ENCODE measurements at places on chromosomes 1 and 21. TPM values are rescaled to one million over a fixed set of nuclear protein-coding genes. Genes with fewer than 3 reads are reported as not detected.

DNA sequence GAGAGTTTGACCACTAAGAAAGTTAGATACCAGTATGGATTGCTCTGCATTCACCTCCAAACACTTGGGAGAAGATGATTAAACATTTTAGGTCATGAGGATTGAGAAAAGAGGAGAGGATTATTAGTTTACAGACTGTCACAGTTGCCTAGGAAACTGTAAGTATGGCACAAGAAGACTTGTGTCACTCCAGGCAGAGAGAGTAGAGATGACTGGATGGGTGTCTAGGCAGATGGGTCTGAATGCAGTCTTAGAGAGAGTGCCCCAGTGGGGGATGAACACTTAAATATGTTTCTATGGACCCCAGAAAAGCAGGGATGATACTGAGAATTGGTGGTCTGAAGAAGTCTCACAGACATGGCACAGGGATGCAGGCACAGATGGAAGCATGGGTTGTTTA is 477.6 kb upstream of the B3GALT2 start:
- DNase-seq = no peak

GGPS1 gene
- total RNA-seq = 29.5 TPM

FGR gene
- total RNA-seq = not detected

DNA sequence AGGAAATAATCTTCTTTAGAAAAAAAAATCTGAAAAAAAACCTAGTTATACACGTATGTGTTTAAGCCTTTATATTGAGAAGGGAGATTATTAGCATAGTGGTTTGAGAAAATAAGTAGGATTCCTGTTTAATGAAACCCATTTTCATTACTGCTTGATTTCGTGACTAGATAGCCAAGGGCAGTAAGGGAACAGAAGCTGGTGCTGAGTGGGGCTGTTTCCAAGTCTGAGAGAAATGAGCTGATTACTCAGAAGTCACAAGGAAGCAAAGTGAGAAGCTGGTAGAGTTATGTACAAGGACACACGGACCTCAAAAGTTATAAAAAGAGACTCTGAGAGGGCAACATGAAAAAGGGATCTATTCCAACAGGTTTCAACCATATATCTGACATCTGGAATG is 256.5 kb downstream of the TTLL7 start:
- DNase-seq = no peak

CENPF gene
- total RNA-seq = 72.9 TPM

RAB13 gene
- total RNA-seq = 135 TPM

- no peak for DNase-seq
These were observed 301.9 kb downstream of the NPHP4 start for GRCh38 chr1:5690291-5690690.

- no peak for DNase-seq
These were observed 471.8 kb upstream of the PRMT6 start for GRCh38 chr1:106584676-106585075.

DNA sequence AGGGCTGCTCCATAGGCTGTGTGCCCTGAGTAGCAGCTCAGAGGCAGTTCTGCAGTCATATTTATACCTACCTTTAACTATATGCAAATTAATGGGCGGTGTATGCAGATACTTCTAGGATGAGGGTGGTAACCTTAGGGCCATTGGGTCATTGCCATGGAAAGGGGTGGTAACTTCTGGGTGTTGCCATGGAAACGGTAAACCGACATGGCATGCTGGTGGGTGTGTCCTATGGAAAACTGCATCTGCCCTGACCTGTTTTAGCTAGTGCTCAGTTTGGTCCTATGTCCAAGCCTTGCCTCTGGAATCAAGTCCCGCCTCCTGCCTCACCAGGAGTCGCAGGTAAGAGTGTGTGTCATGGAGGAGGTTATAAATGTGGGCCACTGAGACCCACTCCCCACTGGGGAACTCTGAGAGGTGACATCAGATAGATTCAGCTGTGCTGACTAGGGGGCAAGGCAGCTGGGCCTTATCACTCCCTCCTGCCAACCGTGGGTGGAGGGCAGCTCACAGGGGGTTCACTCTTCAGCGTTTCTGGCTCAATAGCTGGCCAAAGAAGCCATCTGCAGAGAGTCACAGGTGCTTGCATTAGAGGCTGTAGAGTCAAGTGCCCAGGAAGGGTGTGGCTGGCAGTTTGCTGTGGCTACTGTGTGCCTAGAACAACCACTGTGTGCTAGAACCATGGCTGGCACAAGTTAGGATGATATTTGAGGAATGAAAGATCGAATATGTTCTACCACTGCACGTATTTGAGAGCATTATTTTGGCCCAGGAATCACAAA is 19.0 kb downstream of the BACE2 start:
- DNase-seq = no peak

- DNase-seq = no peak
These were observed 56.8 kb upstream of the ERRFI1 start for GRCh38 chr1:8082945-8083344.

MPZ gene
- 2.0 TPM for total RNA-seq

DNA sequence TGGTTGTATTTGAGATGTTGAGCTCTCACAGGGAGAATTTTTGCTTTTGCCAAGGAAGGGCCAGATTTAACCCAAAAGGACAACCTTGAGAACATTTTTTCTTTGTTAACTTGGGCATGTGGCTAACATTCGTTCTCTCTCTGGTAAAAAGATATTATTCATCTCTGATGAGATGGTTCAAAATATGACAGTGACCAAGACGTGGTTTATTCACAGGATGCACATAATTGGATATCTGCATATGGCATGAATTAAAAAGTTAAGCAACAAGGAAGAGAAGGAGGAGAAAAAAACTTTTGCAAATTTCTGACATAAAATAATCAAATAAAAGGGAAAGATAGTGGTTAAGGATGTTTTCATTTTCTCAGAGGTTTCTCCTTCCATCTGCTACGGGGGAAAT is 43.1 kb upstream of the BCL10 start:
- DNase-seq = no peak

DNA sequence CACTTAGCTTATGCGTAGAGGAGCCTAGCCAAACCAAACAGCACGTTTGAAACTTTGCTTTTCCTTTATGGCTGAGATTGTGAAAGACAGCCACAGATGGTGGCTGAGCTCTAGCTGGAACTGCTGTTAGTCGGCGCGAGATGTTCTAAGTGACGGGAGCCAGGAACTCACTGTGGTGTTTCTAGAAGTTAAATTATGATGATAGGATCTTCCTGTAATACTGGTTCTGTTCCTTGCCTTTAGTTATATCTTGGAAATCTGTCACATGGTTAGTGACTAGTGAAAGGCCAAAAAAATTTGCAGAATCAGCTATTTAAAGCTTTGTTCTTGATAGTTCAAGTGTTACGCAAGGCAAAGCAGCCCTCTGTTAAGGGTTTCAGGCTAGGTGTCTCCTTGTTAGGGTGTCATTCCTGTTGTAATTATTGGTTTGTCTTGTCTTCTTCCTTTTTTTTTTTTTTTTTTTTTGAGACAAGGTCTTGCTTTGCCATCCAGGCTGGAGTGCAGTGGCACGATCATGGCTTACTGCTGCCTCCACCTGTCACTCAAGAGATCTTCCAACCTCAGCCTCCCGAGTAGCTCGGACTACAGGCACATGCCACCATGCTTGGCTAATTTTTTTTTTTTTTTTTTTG is 22.6 kb downstream of the AK4 start:
- no peak for DNase-seq

DNA sequence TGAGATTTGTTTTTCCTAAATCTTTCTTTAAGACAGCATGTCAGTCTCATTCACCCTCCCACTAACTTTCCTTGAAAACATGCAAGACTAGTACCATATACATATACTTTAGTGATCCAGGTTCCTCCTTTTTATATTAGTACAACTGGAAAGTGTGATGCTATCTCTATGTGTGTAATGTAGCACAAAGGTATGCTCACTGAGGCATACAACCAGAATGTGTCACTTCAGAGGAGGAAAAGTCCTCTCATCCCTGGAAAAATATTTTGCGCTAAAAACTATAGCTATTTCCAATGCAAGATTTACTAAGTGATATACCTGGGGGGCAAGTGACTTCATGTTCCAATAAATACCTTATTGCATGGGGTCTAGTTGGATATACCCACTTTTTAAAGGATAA is 45.9 kb downstream of the BARHL2 start:
- DNase-seq = no peak

DNA sequence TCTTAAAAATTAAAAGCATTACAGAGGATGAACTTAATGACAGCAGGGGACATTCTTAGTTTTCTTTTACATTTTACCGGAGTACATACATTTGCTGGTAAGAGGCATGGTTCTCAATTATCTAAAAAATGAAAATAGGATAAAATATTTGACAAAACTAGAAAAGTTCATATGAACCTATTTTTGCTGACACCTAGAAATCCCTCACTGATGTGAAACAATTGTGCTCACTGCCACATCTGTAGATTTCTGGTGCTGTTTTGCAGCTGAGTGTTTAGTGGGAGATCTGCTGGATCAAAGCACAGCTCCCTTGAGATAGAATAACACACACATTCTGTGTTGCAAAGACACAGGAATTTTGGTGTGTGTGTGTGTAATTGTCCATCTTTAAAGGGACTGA is 392.9 kb upstream of the B3GALT2 start:
- no peak for DNase-seq

DNA sequence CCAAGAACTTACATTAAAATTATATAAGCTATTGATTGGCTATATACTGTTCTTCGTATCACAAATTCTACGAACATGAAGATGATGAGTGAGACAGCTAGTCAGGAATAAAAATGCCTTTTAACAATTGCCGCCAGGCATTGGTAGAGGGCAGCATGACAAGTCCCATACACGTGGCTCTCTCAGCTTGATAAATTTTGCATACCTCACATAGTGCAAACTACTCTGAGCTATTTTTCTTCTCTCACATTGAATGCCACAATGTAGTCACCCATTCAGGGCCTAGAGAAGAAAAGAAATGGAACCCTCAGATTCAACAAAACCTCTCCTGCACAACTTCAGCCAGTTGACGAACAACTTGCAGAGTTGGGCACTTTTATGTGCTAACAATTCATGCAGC is 27.0 kb upstream of the FMO2 start:
- no peak for DNase-seq

- DNase-seq = no peak
These were observed 5.3 kb upstream of the CELSR2 start for GRCh38 chr1:109243860-109244552.

IPO9 gene
- 104 TPM for total RNA-seq

DNA sequence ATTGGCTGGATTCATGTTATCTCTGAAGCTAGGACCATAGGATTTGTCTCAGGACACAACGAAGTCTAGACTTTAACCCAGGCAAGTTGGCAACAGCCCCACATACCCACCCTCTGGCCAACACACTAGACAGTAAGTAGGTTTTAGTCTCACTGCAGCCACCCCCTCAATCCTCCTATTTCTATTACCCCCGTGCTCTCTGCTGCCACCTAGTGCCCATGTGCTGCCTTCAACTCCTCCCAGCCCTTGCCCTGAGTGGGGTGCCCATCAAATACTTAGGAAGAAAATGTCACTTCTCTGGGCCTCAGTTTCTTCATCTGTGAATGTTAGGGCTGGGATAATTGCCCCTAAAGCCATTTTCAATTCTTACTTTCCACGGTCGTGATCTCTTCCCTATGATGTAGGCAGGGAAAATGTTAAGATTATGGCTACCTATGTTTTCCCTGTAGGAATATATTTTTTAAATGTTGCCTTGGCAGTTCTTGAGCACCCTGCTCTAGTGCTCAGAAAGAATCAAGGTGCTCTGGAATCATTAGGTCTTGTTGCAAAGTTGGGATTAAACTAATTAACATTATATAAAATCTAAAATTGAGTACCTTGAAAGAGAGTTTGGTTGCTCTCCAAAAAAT is 213.0 kb downstream of the LMX1A start:
- no peak for DNase-seq

DNA sequence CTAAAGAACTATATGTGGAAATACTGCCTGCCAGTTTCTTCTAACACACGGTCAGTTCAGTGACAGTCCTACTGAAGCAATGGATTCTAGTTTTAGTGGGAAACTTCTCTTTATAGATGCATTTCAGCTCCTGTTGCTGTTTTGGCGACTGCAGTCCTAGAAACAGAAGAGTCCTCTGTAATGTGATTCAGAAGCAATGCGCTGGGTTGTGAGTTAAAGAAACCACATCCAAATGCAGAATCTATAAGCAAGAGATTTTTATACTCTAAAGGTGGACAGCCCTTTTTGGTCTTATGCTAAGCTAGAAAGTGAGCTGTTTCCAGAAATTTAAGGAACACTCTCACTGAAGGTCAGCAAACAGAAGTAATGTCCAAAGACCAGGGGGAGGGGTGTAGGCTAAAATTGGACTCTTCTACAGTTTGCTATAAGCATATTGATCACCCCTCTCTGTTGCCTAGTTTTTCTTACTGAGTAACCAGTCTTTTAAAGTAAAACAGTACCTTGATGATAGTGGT is 30.8 kb downstream of the DUSP10 start:
- no peak for DNase-seq

KIF26B gene
- 0.49 TPM for total RNA-seq

PPIE gene
- total RNA-seq = 42.6 TPM

DNA sequence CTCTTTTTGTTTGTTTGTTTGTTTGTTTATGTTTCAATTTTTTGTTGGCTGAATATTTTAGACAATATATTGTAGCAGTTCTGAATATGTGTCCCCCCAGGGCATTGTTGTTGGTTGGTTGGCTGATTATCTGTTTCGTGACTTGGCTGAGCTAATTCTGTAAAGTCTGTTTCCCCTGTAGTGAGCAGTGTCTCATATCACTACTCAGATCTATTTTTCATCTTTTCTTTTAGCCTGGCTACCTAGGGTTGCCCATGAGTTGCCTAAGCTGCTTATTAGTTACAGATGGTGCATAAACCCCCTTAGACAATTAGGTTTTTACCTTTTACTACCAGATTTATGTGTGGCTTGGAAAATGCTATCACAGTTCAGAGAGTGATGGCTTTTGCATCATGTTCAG is 32.3 kb downstream of the CFAP57 start:
- no peak for DNase-seq

DNA sequence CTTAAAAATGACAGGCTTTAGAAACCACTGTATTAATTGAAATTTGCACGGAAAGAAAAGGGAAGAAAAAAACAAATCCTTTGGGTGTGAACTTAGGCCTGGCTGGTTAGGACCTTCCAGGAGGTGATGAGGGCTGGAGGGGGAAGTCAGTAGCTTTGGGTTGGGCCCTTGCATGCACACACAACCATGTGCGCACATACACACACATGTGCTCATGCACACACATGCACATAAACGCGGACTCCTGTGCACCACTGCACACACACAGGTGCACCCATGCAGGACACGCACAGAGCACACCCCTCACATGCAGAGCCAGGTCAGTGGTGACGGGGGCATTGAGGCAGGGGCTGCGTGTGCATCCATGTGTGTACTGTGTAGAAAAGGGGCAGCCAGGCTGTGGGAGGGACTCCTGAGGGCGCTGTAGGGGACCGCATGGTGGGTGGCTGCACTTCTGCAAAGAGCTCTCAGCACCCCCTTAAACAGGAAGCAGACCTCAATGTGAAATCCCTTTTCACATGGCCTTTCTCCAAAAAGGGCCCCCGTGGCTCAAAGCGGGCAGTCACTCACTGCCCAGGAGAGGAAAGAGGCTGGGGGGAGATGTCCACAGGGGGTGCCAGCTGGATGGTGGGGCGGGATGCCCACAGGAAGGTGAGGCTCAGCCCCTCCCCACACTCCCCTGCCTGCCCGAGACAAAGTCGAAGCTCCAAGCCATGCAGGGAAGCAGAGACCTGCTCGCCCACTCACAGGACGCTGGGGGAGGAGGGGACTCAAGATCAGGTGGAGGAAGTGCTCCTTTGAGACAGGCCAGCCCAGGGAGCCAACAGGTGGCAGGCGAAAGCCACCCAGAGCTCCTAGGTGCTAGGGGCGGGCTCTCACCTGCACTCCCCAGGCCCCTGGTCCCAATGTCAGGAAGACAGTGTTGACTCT is 95.2 kb downstream of the ITPKB start:
- DNase-seq = no peak

Data from endothelial cell of umbilical vein (primary cell).